ENCODE measurements at places on chromosomes 16 and 17.

GRCh38 chr17:81859906-81860755 is at the start of gene P4HB:
TSS of gene P4HB (minus strand) at chr17:81860535. CDS start at chr17:81860471, 64 bp downstream.
- DNase-seq, result no peak

GRCh38 chr17:58324409-58325288 is 3.9 kb downstream of the TSPOAP1 start:
- DNase-seq, result no peak

GRCh38 chr17:72342061-72342460 is 221.2 kb downstream of the SOX9 start:
- no peak for DNase-seq

GRCh38 chr17:72307836-72308235 is 187.0 kb downstream of the SOX9 start:
- DNase-seq, result no peak

- no peak for DNase-seq
These were observed 438.0 kb upstream of the MAF start for GRCh38 chr16:80038566-80038965.

All from fibroblast of skin of left biceps (primary cell).